ENCODE measurements at places on chromosomes 2 and 18. TPM values are rescaled to one million over a fixed set of nuclear protein-coding genes. Genes with fewer than 3 reads are reported as not detected.

AP1S3 gene
- 26.3 TPM for total RNA-seq

CRYGD gene
- not detected for total RNA-seq

RIOK3 gene
- total RNA-seq: 37.5 TPM

PRPF40A gene
- 73.5 TPM for total RNA-seq

BMP10 gene
- total RNA-seq: not detected

HTRA2 gene
- total RNA-seq: 31.9 TPM

DYSF gene
- total RNA-seq: 0.55 TPM

NPHP1 gene
- total RNA-seq: 9.2 TPM

PFN4 gene
- total RNA-seq: 1.6 TPM

COL4A4 gene
- 2.4 TPM for total RNA-seq

MOB1A gene
- total RNA-seq: 67.3 TPM

TLX2 gene
- total RNA-seq: 0.36 TPM

CHRND gene
- total RNA-seq: not detected

OTX1 gene
- 1.8 TPM for total RNA-seq

RAX gene
- not detected for total RNA-seq

ATP8B1 gene
- total RNA-seq: 6.2 TPM

Measured in A549 treated with GW870086 at 1 μM for 4 hours (cell line).